ENCODE measurements at places on chromosomes 13 and 19.

- DNase-seq: no peak
These were observed 335.7 kb downstream of the DCT start for GRCh38 chr13:94143624-94144350.

- no peak for DNase-seq
These were observed 27.5 kb downstream of the ZNF507 start for GRCh38 chr19:32372726-32373517.

- no peak for DNase-seq
These were observed 169.9 kb downstream of the DCT start for GRCh38 chr13:94309576-94309975.

DNA sequence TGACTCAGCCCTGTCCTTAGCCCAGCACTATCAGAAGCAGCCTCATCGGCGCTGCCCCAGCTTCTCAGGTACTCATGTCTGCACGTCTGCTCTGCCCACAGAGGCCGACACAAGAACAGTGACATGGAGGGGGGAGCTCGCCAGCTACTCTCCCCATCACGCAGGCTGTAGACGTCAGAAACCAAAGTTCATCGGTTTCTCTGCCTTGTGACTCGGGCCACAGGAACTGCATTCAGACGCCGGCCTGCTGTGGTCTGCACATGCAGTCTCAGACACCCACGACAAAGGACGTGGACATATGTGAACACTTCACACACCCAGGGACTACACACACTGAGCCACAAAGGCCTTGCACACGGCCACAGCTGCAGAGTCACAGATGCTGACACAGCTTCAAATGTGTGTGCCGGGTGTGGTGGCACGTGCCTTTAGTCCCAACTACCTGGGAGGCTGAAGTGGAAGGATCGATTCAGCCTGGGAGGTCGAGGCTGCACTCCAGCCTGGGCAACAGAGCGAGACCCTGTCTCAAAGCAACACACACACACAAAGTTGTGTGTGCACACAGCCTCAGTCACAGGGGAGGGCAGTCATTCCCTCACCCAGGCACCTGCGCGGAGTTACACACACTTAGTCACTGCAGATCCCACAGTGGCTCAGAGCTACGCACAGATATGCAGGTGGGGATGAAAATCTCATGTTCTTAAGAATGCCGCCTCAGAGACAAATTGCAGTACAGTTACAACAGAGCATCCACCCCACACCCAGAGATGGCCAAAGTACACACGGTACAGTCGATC, 4.9 kb upstream of the ZFP36 start:
- no peak for DNase-seq

DNA sequence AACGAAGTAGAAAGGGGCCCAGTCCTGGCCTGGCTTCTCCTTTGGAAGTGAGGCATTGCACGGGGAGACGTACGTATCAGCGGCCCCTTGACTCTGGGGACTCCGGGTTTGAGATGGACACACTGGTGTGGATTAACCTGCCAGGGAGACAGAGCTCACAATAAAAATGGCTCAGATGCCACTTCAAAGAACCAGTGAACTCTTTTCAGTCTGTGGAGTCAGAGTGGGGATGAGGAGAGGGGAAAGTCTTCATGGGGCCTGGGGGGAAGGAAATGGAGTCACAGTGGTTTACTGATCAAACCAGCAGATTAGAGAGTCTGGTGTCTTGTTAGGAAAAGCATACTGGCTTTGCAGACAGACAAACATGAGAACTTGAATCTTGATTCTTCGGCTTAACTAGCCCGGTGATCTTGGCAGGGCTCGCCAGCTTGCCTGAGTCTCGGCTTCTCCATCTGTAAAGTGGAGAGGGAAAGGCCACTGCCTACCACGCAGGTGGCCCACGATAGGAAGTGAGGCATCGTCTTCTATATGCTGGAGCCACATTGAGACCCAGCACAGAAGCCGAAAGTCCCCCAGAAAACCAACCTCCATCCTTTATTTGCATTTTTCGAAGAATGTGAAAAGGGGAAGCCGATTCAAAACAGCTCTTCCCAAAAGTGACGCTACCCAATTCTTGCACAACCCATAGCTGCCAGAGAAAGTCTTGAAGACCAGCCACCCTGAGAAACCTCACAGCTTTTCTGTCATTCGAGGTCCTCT, at the start of gene FFAR1:
FFAR1 (plus strand) TSS at position 732 of the 759 bp plus-strand sequence. CDS start 3,650 bp downstream, outside the sequence.
- DNase-seq: peak; percentile 47

- no peak for DNase-seq
These were observed 1474.3 kb downstream of the UQCRFS1 start for GRCh38 chr19:27738569-27739193.
